ENCODE measurements at places on chromosomes 7 and 10.
A peak's percentile ranks its signal among the peaks of the same experiment; 100 is the strongest.

DNA sequence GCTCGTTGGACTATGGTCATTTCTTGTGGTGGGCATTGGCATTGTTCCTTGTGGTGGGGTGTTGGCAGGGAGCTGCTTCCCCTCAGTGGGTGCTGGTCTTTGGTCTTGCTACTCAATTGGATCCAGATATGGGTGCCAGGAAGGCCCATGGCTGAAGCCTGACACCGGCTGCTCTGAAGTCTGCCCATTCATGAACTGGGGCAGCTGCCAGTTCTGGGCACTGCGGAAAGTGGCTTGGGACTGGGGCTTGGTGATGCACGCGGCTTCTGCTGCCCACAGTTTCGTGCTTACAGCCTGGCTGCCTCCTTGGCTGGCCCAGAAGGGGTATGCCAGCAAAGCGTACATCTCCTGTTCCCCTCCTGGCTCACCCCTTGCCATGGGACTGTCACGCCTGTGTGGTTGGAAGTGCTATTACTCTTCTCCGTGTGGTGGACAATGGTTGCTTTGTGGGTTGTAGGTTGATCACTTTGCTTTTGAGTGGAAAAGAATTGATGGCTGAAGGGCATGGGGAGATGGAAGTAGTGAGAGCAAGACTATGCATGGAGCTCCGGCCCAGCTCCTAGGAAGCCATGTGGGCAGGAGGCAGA lies 54.7 kb downstream of the ADAMTS14 start:
- DNase-seq, result no peak

DNA sequence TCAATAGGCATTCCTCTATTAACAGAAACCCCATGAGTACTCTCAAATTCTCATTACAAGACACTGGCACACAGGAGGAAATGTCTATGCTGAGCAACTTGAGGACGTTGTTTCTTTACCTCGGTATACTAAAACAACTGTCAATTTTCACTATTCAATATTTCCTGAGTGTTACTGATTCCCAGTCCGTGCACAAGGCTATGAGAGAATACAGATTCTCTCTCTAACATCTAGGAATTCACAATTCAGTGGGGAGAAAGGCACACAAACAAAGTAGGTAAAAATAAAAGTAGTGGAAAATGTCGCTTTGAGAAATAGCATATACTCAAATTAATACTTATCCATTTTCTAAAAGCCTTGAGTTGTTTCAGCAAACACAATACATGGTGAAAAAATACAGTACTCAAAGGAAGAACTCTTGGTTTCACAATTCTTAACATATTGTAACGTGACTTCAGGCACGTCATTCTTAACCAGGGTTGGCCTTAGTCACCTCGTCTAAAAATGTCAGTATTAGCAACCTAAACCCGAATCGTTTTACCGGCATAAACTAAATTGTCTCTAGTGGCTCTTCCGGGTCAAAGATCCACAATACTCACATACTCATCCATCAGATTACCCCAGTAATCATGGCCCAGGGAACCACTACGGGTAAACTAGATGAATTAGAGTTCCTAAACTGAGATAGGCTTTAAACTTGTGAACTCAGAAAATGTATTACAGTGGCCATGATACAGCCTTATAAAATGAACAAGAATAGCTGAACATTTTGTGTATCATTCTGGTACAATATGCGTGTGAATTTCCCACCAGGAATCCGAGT lies 1.5 kb downstream of the IPMK start:
- no peak for DNase-seq

DNA sequence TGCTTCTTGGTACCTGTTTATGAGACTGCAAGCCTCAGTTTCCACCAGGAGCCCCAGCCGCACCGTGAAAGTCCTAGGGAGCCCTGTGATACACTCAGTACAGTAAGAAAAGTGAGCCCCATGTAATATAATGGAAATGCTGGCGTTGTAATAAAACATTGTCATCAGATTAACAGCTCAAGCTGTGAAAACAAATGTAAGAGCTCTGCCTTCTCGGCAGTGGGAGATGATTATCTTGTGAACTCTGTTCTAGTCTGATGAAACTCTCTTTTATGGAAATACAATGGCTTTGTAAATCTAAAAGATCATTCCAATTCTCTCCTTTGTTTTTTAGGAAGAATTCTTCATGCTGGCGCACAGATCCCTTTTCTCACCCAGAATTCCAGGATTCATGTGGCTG lies 299.9 kb downstream of the ABCA13 start:
- DNase-seq, result no peak

DNA sequence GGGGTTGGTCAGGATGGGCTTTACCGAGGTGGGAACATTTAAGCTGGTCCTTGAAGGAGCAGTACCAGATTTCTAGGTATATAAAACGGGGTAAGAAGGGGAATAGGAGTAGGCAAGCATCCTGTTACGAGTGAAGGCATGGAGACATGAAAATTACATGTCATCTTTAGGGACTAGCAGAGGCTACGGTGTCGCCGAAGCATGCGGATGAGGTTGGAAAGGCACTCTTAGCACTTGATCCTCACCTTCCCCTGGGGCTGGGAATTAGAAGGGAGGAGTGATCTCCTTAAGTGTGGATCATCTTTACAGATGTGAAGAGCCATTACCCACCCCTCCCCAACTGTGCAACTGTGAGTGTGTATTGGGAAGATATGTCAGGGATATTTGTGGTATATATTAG lies 13.8 kb upstream of the ZRANB1 start:
- DNase-seq, result no peak

DNA sequence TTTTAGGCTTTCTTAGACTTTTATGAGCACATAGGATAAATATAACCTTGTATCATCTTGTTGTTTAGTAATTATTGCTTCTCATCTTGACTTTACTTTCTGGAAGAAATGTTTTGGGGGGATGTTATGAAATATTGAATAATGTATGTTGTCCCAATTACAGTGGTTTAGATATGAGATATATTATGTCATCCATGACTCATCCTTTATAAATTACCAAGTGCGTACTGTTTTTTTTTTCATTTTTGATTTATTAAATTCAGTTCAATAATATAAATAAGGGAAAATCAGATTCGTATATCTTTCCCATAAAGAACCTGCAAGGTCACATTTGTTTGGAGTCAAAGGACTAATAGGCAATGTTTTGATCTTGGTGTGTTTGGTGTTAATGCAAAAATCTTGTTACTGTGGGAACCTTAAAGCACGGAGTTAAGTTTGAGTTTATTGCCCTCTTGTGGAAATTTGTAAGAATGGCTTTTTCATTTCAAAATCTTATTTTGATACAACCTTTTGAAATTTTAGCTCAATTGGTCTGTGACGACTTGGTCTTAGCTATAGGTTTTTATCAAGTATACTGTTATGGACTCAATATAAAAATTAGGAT lies 108.6 kb downstream of the SRI start:
- DNase-seq, result no peak

- peak; percentile 79 for DNase-seq
These were observed 7.8 kb downstream of the HPS6 start for GRCh38 chr10:102072673-102073527.

Measured in stimulated activated naive CD4-positive, alpha-beta T cell (primary cell).